ENCODE measurements at places on chromosomes 7 and 10. TPM values are rescaled to one million over a fixed set of nuclear protein-coding genes. Genes with fewer than 3 reads are reported as not detected.
A peak's percentile ranks its signal among the peaks of the same experiment; 100 is the strongest.

The MBL2 gene
- not detected for total RNA-seq

The OR2A42 gene
- not detected for total RNA-seq

The STEAP1 gene
- total RNA-seq, result not detected

The DDC gene
- total RNA-seq, result not detected

The MPLKIP gene
- total RNA-seq, result 34.2 TPM

The MCM10 gene
- 73.5 TPM for total RNA-seq

The GDF2 gene
- not detected for total RNA-seq

The TAS2R60 gene
- total RNA-seq, result 0.29 TPM

The PRR15 gene
- not detected for total RNA-seq

The NPSR1 gene
- total RNA-seq, result not detected

The SSBP1 gene
- 138 TPM for total RNA-seq

GRCh38 chr10:100907773-100908363, 4.9 kb upstream of the SLF2 start:
- H3K27me3 ChIP-seq, result peaks cover 13% of the 10 kb centered on the region
- H3K4me1 ChIP-seq, result peaks cover 38% of the 10 kb centered on the region
- H3K36me3 ChIP-seq, result peaks cover 3% of the 10 kb centered on the region
- no peak overlapping the region for H3K4me3 ChIP-seq

DNA sequence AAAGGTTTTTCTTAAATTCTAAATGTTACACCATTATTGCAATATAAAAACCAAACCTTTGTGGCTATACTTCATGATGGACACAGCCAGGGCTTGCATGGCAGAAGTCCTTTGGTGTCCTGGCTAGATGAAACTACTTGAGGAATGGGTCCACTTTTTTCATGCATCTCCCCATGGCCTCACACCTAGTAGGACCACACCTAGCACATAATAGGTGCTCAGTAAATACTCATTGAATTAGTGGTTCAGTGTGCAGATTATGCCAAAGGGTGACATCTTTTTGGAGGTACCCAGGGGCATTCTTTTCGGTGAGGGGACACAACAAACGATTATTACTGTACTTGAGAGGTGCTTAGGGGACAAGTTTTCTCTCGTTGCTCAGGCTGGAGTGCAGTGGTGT, 20.7 kb upstream of the SRGN start:
- H3K27ac ChIP-seq, result no peak overlapping the region
- no peak overlapping the region for H3K4me3 ChIP-seq
- no peak for DNase-seq
- H3K27me3 ChIP-seq, result no peaks in the 10 kb centered on the region
- no peaks in the 10 kb centered on the region for H3K36me3 ChIP-seq
- H3K4me1 ChIP-seq, result peaks cover 22% of the 10 kb centered on the region

- H3K4me3 ChIP-seq, result no peak overlapping the region
- no peaks in the 10 kb centered on the region for H3K36me3 ChIP-seq
- H3K27me3 ChIP-seq, result no peaks in the 10 kb centered on the region
- DNase-seq, result no peak
- H3K27ac ChIP-seq, result no peak overlapping the region
- peaks cover 9% of the 10 kb centered on the region for H3K4me1 ChIP-seq
These were observed 119.4 kb downstream of the VIPR2 start for GRCh38 chr7:159025161-159025779.

DNA sequence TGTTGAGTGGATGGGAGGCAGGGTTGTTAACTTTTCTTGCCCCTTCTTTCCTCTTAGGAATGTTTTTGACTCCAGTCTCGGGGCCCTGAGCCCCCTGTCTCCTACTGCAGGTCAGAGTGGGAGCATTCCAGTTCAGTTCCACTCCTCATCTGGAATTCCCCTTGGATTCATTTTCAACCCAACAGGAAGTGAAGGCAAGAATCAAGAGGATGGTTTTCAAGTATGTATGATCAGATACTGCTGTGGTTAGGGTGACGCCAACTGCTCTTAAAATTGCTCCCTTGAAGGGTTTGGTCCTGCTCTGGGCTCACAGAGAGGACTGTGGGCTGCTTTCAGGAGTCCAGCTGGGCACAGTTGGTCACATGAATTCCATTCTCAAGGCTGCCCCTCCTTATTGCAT, 22.0 kb downstream of the VWA2 start:
- peaks cover 2% of the 10 kb centered on the region for H3K27me3 ChIP-seq
- DNase-seq, result no peak
- no peak overlapping the region for H3K4me3 ChIP-seq
- H3K4me1 ChIP-seq, result no peaks in the 10 kb centered on the region

DNA sequence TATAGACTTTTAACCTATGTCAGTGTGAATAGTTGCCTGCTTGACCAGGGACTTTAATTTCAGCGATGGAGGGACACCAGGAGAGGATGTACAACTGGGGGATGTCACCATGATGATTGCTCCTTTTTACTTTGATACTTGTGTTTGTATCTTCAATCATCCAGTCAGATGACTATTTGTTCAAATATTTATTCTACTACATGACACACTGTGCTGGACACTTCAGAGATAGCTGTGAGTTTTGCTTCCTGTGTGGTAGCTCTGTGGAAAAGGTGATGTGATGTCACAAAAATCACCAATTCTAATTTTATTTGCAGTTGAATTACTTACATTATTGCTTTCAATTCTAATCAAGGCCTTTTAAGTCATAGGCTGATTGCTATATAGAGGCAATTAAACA, 62.7 kb upstream of the CREB5 start:
- DNase-seq, result no peak
- no peak overlapping the region for H3K4me3 ChIP-seq
- no peaks in the 10 kb centered on the region for H3K4me1 ChIP-seq
- no peak overlapping the region for H3K27ac ChIP-seq
- H3K36me3 ChIP-seq, result no peaks in the 10 kb centered on the region

DNA sequence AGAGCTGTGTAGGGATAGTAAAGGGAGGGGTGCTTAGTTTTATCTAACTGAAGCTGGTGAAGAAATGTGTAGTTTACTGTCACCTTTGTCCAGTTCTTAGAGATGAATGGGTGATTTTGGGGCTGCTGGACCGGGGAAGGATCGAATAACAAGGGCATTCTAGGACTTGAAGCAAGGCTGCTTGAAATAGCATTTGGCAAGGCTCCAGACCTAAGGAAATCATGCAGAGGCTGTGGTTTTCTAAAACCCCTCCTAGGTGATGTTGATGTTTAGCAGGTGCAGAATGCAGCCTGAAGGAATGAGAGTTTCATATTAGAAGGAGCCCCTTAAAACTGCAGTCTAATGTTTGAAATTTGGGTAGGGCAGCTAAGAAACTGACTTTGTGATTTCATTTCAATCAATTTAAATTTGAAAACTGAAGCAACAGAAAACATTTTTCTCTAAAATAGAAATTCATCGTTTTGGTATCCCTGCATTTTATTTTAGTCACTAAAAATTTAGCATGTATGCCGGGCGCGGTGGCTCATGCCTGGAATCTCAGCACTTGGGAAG, 68.5 kb downstream of the TET1 start:
- no peaks in the 10 kb centered on the region for H3K36me3 ChIP-seq
- H3K27ac ChIP-seq, result no peak overlapping the region
- no peaks in the 10 kb centered on the region for H3K27me3 ChIP-seq
- peaks cover 23% of the 10 kb centered on the region for H3K4me1 ChIP-seq

- DNase-seq, result no peak
- peaks cover 7% of the 10 kb centered on the region for H3K4me1 ChIP-seq
- H3K36me3 ChIP-seq, result no peaks in the 10 kb centered on the region
- no peak overlapping the region for H3K4me3 ChIP-seq
- H3K27ac ChIP-seq, result no peak overlapping the region
These were observed 5.3 kb upstream of the ARHGAP19 start for GRCh38 chr10:97297556-97298222.

GRCh38 chr10:54434782-54435181, 366.2 kb downstream of the PCDH15 start:
- H3K27ac ChIP-seq, result no peak overlapping the region
- no peaks in the 10 kb centered on the region for H3K36me3 ChIP-seq
- no peak overlapping the region for H3K4me3 ChIP-seq

DNA sequence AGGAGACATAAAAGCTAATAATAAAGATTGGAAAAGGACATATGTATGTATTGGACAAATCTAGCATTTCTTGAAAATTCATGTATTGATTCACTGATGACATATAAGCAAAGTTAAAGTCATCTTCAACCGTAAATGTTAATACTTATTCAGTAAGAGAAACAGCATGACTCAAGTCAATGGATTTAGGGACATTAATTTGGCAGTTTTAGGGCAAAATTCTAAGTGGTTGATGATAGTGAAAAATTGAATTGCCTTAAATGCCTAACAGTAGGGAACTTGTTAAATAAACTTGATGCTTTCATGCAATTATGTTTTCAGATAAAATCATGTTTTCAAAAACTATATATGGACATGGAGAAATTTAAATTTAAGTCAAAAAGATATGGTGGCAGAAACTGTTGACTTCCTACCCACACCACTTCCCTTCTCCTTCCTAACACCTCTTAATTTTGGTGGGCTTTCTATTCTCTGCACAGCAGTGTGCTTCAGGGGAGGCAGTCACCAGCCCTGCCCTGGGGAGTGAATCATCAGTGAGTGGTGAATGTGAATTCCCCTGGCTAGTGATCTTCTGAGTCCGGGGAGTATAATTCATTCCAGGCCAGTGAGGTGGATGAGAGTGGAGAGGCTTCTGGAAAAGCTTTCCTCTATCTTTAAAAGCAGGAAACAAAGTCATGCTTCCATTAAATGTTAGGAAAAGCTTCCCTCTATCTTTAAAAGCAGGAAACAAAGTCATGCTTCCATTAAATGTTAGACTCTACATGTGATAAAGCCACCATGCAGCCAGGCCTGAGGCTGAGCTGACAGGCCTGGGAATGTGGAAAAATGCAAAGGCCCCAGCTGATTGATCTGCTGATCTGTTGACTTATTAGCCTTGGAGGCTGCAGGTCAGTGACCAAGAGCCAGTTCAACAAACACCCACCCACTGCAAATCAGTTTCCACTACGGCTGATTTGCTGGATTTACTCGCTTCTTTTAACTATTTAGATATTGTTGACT, 25.2 kb upstream of the ITGB1 start:
- peaks cover 36% of the 10 kb centered on the region for H3K4me1 ChIP-seq
- peak; percentile 38 for DNase-seq
- no peaks in the 10 kb centered on the region for H3K36me3 ChIP-seq
- H3K27ac ChIP-seq, result no peak overlapping the region
- H3K4me3 ChIP-seq, result no peak overlapping the region
- no peaks in the 10 kb centered on the region for H3K27me3 ChIP-seq

GRCh38 chr10:56318816-56319215, 42.2 kb downstream of the ZWINT start:
- no peak overlapping the region for H3K4me3 ChIP-seq
- H3K4me1 ChIP-seq, result no peaks in the 10 kb centered on the region
- H3K27me3 ChIP-seq, result no peaks in the 10 kb centered on the region
- H3K36me3 ChIP-seq, result no peaks in the 10 kb centered on the region

DNA sequence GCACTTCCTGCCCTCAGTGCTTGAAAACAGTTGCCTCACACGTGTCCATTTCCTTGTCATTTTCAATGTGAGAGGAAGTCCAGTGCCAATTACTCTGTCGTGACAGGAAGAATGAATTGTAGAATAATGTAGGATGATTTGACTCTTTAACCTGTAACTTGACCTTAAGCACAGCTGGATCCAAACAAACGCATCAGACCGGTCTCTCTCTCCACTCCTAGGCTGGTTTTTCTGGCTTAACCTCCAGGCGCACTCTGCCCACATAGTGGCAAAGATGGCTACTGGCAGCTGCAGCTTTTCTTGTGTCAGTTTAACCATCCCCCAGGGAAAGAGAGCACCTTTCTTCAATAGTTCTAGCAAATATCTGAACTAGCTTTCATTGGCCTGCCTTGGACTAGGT, 29.4 kb upstream of the PNLIPRP3 start:
- H3K4me1 ChIP-seq, result no peaks in the 10 kb centered on the region
- no peak overlapping the region for H3K27ac ChIP-seq
- no peak for DNase-seq
- H3K36me3 ChIP-seq, result no peaks in the 10 kb centered on the region

DNA sequence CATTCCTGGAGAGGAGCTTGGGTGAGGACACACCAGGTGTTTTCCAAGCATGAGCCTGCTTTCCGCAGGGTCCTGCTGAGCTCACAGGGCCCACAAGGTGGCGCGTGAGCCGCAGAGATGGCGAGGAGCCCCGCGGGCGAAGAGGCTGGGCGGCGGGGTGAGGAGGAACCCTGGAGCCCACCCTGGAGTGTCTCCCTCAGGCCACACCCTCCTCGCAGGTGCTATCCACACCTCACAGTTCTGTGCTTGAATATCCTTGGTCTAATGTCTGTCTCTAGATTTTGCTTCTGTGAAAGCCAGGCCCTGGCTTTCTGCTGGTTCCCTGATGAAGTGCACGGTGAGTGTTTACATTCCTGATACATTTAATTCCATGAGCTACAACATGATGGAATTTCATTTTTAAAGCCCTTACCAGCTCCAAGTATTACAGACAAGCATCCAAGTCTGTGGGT, 433.6 kb downstream of the ACTR3B start:
- H3K27ac ChIP-seq, result no peak overlapping the region
- no peaks in the 10 kb centered on the region for H3K36me3 ChIP-seq
- H3K4me1 ChIP-seq, result no peaks in the 10 kb centered on the region
- no peaks in the 10 kb centered on the region for H3K27me3 ChIP-seq

Measured in activated CD8-positive, alpha-beta T cell treated with anti-CD3 and anti-CD28 coated beads, Interleukin-2, amount 10 ng/mL, durations not matched to agents 7 days and 5 days (primary cell).